Thoracic aorta endothelial cell (primary cell): ENCODE measurements at places on chromosomes 16 and 17. TPM values are rescaled to one million over a fixed set of nuclear protein-coding genes. Genes with fewer than 3 reads are reported as not detected.

The PRSS53 gene
- total RNA-seq, result 1.1 and 1.5 TPM in 2 replicates

The ARHGAP44 gene
- total RNA-seq, result 0.27 and 0.57 TPM in 2 replicates

The TAC4 gene
- not detected in 2 replicates for total RNA-seq

The MT1A gene
- total RNA-seq, result 3.2 and 5.6 TPM in 2 replicates

The ATP1B2 gene
- not detected in 2 replicates for total RNA-seq

The BMERB1 gene
- total RNA-seq, result 19.8 and 20.2 TPM in 2 replicates

The PLCG2 gene
- total RNA-seq, result 9.4 and 10.2 TPM in 2 replicates

The KRTAP2-2 gene
- not detected in 2 replicates for total RNA-seq

The KRT28 gene
- not detected in 2 replicates for total RNA-seq
